ENCODE measurements at places on chromosomes 5 and 9.
A peak's percentile ranks its signal among the peaks of the same experiment; 100 is the strongest.

DNA sequence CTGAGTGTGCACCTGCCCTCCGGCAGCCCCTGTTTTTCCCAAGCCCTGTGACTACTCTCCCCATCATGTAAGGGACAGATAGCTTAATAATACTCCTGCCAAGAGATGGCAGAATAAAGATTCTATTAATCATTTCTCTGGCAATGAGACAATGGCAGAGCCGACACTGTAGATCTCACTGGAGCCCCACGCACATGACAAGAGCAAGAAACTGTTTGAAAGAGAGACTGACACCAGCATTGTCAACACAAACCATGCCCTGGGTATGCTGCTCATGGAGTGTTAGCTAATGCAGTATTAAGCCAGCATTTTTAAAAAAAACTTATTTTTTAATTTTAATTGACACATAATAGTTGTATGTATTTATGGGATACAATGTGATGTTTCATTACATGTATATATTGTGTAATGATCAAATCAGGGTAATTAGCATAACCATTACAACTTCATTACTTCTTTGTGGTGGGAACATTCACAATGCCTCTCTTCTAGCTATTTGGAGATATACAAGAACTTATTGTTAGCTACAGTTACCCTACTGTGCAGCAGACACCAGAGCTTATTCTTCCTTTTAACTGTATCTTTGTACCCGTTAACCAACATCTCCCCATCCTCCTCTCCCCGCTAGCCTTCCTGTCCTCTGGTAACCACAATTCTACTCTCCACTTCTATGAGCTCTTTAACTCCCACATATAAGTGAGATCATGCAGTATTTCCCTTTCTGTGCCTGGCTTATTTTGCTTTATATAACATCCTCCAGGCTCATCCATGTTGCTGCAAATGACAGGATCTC lies 31.5 kb upstream of the SEMA4D start:
- no peak for DNase-seq

GRCh38 chr5:19880859-19881436 lies 107.1 kb downstream of the CDH18 start:
- no peak for DNase-seq

DNA sequence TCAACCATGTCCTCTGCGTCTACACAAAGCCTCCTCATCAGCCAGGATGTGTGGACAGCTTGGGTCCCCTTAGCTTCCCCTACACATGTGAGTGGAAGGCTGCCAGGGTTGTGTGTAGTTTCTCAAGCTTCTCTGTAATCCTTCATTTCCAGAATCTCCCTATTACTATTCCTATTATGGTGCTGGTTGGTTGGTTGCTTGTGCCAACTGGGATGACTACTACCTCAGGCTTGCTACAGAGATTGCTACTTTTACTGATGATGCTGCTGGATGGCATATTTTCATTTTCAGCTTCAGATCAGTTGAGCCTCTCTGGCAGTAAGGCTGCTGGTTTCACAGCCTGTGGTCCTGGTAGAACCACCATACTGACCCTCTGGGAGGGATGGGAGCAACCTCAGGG lies 39.9 kb downstream of the ATG10 start:
- no peak for DNase-seq

DNA sequence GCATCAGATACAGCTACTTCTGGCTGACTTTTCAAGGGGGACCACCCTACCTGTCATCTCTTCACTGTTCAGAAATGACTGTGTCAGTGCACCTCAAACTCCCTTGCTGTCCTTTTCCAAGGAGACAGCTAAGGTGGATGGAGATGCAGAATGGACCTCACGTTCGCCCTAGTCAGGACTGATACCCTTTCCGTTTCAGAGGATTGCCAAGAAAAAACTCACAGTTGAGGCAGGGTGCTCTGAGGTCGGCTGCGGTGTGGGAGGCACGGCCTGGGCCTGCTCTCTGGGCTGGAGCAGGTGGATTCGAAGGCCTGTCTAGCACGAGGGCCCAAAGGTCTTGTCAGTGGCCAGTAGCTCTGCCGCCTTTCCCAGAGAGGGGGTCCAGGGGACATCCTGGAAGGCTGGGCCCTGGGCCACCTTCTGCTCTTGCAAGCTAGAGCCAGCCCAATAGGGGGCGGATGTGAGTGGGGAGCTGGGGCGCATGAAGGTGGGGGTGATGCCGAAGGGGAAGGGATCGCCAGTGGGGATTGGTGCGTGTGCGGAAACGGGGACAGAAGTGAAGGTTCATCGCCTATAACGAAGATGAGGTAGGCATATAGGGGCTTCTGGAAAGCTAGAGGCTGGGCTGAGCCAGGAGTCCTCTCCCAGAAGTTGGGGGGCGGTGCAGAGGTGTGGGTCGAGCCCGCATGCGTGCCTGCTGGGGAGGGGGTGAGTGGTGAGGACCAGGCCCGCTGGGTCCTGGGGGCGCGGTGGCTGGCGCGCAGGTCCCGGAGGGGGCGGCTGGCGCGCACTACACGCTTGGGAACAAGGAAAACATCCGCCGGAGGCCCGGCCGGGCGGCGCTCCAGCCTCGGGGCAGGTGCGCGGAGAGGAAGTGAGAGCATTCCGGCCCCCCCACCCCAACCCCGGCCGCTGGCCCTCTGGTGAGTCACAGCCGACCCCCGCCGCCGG lies 2.5 kb upstream of the MSMP start:
- DNase-seq, result peak; percentile 60

DNA sequence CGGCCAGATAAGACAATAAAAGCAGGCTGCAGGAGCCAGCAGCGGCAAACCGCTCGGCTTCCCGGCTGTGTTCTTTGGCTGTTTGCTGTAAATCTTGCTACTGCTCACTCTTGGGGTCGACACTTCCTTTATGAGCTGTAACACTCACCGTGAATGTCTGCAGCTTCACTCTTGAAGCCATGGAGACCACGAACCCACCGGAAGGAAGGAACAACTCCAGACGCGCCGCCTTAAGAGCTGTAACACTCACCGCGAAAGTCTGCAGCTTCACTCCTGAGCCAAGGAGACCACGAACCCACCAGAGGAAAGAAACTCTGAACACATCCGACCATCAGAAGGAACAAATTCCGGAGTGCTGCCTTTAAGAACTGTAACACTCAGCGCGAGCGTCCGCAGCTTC lies 451.7 kb downstream of the AGTPBP1 start:
- DNase-seq, result no peak

Data from GM12892 (cell line).